Stimulated activated CD4-positive, alpha-beta T cell treated with anti-CD3 and anti-CD28 coated beads, Interleukin-4, amount 100 ng/mL, for 1 hour (primary cell): ENCODE measurements at places on chromosomes 7 and 10.

DNA sequence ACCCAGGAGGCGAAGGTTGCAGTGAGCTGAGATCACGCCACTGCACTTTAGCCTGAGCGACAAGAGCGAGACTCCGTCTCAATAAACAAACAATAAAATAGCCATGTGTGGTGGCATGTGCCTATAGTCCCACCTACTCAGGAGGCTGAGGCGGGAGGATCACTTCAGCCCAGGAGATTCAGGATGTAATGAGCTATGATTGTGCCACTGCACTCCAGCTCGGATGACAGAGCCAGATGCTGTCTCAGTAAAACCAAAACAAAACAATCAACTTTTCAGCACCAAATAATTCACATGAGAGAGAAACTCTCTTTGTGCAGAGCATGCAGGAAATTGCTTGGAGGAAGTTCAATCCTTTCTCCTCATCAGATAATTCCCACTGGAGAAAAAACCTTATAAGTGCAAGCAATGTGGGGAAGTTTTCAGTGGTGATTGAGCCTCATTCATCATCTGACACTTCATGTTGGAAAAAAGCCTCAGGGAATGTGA is 13.4 kb upstream of the FIS1 start:
- DNase-seq = no peak

GRCh38 chr7:84105586-84105985 is 89.0 kb downstream of the SEMA3A start:
- DNase-seq = no peak

DNA sequence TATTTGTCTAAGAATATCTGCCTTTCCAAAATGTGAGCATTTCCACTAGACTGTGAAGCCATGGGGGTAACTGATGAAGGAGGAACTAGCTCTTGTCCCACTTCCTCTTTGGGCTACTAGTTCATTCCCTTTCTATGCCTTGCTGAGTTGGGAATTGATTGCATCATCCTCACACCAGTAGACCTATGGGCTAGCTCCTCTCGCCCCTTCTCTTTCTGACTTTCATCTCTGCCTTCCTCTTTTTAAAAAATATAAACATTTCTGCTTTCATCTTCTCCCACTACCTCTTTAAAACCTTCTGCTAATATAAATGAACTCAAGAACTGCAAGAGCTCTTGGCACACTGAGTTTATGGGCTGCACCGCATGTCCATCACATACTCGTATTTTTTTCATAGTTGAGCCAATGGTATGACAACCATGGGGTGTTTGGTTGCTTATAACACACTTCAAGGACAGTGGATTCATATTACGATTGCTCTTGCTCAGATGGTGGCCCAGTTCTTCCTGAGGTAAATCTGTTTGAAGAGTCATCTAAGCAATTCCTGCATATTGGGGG is 182.0 kb downstream of the REEP3 start:
- DNase-seq = no peak

GRCh38 chr10:76621886-76622620 is 1015.6 kb downstream of the KCNMA1 start:
- DNase-seq = no peak
